ENCODE measurements at places on chromosomes 11 and 22.

DNA sequence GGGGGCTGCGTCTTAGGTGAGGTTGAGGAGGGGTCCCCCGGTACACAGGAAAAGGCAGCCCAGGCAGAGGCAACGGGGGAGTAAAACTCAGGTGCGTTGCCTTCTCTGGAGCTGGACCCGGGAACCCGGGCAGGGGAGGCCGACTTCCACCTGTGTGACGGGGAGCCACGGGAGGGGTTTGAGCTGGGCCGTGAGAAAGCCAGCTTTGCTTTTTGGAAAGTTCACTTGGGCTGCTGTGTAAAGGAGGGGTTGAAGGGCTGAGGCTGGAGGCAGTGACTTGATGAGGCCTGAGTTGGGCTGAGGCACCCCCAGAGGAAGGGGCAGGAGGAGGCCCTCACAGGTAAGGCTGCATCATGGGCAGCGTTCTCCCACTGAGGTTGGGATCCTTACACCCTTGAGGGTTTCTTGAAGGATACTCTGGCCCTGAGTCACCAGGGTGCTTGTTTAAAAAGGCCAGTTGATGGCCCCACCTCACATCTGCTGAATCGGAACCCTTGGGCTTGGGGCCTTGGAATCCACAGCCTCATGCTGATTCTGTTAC, 47.2 kb downstream of the CHRDL2 start:
- no peak for DNase-seq

- DNase-seq = no peak
Measured at GRCh38 chr11:72812967-72813739, 1.1 kb upstream of the ATG16L2 start.

- DNase-seq = no peak
Measured at GRCh38 chr11:124482362-124483147, 37.1 kb upstream of the OR8B8 start.

GRCh38 chr11:124839128-124839971, 25.9 kb upstream of the ROBO3 start:
- no peak for DNase-seq

DNA sequence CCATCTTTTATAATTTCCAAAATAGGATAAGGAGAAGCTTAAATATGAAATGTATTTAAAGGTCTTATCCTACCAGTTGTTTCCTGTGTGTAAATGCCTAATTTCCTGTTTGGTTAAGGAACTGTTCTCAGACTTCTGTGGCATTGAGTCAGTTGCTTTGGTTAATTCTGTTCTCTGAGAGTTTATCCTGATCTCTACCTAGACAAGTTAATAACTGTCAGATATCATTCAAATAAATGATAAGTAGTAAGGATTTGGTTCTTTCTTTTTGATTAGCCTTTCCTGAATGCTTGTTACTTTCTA, 39.5 kb downstream of the CTNND1 start:
- no peak for DNase-seq

- peak; percentile 72 for DNase-seq
Measured at GRCh38 chr11:69497221-69497787, 15.8 kb downstream of the LINC01488 start.

- no peak for DNase-seq
Measured at GRCh38 chr11:34075178-34075820, 23.8 kb downstream of the CAPRIN1 start.

GRCh38 chr22:19705181-19705934, 8.9 kb upstream of the SEPTIN5 start:
- no peak for DNase-seq

DNA sequence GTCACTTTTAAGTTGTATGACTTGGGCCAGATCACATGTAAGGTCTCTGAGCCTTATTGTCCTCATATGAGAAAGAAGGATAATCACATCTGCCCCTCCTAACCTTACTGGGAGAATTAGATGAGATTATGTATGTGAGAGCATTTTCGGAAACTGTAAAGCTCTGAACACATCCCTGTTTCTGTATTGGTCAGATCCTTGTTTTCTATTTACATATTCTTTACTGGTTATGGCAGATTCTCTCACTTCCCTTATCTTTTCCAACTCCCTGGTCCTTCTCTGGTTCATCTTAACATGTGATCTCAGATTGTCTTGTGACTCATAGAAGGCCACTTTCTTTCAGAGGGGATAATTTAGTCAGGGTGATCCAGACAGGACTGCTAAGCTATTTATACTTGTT, 41.8 kb downstream of the CCDC81 start:
- DNase-seq = peak; percentile 40

- no peak for DNase-seq
Measured at GRCh38 chr11:131228378-131228777, 142.0 kb upstream of the NTM start.

- DNase-seq = no peak
Measured at GRCh38 chr22:19152942-19153883, 3.1 kb upstream of the GSC2 start.

- no peak for DNase-seq
Measured at GRCh38 chr11:1871531-1871930, 18.6 kb downstream of the LSP1 start.

DNA sequence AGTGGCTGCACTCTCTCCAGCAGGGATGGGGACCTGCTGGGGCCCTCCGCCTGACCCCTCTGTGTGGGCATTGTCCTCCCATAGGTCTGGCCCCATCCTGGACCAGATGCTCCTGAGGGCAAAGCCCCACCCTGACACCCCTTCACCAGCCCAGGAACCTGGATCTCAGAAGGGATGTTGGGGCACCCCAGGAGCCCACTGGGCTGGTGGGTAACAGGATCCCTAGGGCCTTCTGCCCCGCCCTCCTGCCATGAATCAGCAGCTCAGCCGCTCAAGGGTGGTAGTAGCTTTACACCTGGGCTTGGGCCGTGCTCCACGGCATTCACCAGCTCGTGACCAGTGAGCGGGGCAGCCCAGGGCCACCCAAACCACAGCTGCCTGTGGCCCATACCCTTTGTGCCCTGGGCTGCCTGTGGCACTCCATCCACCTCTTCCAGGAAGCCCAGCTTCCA, 1.0 kb upstream of the MAPK12 start:
- no peak for DNase-seq

DNA sequence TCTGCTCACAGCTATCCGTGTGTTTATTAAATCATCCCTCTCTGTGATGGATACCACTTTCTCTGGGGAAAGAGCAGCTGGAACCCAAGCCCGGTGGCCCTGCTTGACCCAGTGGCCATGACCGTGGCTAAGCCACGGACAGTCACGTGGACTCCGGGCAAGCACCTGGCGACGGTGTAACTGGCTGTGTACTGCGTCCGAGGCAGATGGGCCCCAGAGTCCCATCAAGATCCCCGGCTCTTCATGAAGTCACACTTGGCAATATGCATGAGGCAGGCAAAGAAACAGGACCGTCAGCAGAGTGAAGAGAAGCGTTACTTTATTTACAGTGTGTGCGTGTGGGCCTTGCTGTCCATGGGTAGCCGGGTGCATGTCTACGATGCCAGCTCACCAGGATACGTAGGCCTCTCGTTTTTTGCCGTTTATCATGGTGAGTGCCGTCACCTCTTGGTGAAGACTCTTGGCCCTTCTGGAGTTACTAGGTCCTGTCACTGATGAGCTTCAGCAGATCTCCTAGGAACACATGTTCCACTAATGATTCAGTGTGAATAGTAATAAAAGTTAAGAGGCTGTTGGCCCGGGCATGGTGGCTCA, 366.3 kb downstream of the TBC1D22A start:
- DNase-seq = no peak
